ENCODE measurements at places on chromosomes 5 and 9. TPM values are rescaled to one million over a fixed set of nuclear protein-coding genes. Genes with fewer than 3 reads are reported as not detected.

DNA sequence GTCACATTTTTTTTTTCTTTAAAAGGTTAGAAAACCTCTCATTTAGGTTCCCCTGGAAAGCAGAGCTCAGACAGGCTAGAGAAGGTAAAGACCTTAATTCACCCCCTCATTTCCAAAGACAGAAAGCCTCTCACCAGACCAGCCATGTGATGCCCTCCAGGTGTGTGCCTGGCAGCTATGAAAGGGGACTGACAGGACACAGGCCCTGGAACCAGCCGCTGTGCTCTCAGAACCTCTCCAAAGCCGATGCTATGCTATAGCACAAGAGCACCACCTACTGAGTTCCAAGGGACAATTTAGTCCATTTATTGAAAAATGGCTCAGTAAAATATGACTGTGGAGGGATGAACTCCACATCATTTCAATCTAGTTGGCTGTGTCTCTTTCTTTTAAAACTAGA is 48.8 kb downstream of the FANCC start:
- H3K4me3 ChIP-seq, result no peak overlapping the region
- H3K27me3 ChIP-seq, result no peaks in the 10 kb centered on the region
- peaks cover 5% of the 10 kb centered on the region for H3K4me1 ChIP-seq

- no peak for DNase-seq
- H3K4me3 ChIP-seq, result no peak overlapping the region
- H3K27me3 ChIP-seq, result no peaks in the 10 kb centered on the region
- no peak overlapping the region for H3K27ac ChIP-seq
- H3K36me3 ChIP-seq, result no peaks in the 10 kb centered on the region
Measured at GRCh38 chr9:78112406-78112805, 80.8 kb upstream of the GNAQ start.

MYOZ3 gene
- not detected for total RNA-seq

GRCh38 chr5:61293873-61294272 is 38.2 kb upstream of the ZSWIM6 start:
- H3K4me1 ChIP-seq, result peaks cover 25% of the 10 kb centered on the region
- no peaks in the 10 kb centered on the region for H3K27me3 ChIP-seq
- no peak overlapping the region for H3K27ac ChIP-seq
